Islet precursor cell (in vitro differentiated cells): ENCODE measurements at places on chromosomes 5 and 9.

- DNase-seq: no peak
Measured at GRCh38 chr5:40492056-40492455, 187.7 kb upstream of the PTGER4 start.

DNA sequence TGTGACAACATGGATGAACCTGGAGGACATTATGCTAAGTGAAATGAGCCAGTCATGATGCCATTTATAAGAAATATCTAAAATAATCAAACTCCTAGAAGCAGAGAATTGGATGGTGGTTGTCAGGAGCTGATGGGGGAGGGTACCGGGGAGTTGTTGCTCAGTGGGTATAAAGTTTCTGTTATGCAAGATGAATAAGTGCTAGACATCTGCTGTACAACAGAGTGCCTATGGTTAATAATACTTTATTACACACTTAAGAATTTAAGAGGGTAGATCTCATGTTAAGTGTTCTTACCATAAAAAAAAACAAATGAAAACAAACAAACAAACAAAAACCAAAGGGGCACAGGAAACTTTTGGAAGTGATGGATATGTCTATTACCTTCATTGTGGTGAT lies 13.0 kb upstream of the CCDC69 start:
- DNase-seq: no peak

DNA sequence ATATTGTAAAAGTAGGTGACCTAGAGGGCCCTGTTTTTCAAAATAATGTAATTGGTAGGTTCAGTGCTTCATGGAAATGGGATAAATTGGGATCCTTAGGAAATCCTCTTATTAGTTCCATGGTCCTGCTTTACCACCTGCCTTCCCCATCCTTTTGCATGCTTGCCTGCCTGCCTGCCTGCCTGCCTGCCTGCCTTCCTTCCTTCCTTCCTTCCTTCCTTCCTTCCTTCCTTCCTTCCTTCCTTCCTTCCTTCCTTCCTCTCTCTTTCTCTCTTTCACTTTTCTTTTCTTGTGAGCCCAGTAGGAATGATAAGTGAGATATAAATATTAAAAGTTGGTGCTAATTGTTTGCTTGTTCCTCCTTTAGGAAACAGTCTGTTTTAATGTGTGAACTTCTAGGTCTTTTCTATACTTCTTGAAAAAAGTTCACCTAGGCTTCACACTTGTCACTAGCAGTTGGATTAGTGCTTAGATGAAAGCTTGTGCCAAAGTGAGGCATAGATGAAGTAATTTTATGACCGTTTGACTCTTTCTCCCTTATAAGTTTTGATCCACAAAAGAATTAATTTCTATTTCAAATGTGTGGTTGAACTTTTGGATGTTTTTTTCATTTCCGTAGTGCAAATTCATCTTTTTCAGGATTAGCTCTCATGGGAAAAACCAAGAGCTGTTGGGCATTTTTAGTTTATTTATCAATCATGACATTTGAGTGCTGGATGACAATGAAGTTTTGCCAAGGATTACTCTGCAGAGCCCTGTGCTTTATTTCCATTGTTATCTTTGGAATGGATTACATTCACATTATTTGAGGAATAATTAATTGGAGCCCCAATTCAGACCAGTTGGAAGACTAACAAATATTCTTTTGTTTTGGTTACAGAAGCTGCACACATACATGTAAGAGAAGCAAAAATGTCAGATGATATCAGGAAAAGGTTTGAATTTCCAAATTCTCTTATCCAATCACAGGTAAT lies 30.7 kb downstream of the FOCAD start:
- DNase-seq: no peak

GRCh38 chr5:128596071-128596470 lies 58.0 kb upstream of the FBN2 start:
- DNase-seq: no peak

GRCh38 chr5:116229131-116229689 lies 144.4 kb downstream of the COMMD10 start:
- DNase-seq: no peak

DNA sequence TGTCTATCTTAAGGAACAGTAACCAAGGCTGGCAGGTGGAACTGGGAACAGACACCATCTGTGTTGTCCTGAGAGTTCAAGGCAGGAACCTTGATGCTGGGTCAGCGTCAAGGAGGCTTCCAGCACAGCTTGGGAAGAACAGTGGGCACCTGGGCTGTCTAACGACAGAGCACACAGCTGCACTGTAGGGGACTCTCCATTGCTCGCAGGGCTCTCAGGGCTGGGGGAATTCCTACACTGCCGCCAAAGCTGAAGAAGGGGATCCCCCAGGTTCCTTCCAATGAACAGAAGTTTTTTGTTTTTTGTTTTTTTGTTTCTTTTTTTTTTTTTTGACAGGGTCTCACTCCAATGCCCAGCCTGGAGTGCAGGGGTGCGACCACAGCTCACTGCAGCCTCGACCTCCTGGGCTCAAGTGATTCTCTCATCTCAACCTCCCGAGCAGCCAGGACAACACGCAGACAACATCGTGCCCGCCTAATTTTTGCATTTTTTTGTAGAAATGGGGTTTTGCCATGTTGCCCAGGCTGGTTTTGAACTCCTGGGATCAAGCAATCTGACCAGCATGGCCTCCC lies 81.9 kb downstream of the PTPN3 start:
- DNase-seq: no peak
